ENCODE measurements at places on chromosomes 12 and 14.
A peak's percentile ranks its signal among the peaks of the same experiment; 100 is the strongest.

- DNase-seq: no peak
Observed at GRCh38 chr14:66137081-66137480, 349.1 kb upstream of the CCDC196 start.

DNA sequence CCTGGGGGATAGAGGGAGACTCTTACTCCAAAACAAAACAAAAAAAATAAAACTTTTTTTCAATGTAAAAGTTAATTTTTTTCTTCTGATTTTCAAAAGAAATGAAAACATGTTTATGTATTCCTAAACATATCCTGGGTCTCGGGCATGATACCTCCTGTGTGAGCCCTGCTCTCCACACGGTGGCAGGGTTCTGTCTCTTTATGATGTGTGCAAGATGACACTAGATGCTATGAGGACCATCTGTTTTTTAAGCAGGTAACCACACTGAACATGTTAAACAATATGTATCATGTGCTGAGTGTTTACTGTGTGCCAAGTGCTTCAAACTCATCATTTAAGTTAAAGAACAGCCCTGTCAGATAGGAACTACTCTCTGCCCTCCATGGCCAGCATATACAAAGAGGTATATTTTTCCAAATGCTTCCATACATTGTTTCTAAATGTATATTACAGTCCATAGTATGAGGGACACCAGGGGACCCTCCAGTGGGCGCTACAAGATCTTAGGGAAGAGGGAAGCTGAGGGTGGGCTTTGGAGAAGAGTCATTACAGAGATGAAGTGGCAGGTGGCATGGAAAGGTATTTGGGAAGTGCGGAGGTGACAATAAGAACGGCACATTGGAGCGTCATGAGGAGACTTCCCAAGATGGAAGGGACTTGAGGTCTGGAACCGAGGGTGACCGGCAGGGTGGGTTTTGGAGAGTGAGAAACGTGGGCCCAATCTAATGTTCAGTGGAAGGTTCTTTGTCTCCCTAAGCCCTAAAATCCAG, 28.5 kb downstream of the FOS start:
- peak; percentile 43 for DNase-seq

GRCh38 chr12:120886199-120887018, 17.7 kb downstream of the SPPL3 start:
- DNase-seq: no peak

DNA sequence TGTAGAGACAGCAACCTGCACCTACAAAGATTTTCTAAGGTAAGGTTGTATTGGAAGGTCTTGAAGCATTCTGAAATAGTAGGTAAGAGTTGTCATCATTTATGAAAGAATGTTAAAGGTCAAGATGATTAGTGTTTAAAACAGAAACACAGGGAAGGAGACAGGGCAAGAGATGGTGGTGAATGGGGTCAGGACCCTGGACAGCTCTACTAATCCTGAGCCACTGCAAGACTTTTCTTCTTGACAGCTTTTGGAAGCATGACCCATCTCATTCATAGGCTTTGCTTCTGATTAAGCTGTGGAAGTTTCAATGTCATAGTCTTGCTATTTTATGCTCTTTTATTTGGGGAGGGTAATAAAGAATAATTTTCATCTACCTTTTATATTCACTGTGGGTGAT, 75.5 kb upstream of the CAND1 start:
- DNase-seq: peak; percentile 72

DNA sequence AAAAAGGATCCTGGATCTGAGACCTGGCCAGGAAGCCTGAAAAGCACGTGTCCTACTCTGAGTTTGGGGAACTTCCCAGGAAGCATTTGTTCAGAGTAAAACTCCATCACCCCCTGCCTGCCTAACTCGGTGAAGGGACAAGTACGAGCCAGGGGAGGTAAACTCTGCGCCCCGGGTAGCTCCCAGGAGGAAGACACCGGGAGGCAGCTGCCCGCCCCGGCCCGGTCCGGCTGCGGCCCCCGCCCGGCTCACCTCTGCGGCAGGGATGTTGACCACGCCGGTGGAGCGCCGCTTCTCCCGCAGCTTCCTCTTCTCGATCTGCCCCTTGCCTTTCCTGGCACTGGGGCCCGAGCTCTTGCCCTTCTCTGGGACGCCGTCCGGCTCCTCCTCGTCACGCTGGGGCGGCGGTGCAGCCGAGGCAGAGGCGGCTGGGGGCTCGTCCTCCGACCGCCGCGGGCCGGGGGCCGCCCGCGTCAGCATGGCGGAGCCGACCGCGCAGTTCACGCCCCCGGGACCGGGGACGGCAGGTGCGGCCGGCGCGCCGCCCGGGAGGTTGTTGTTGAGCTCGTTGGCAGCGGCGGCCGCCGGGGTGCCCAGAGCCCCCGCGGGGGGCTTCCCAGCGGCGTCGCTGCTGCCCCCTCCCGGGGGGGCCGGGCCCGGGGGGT, 1.2 kb downstream of the PAWR start:
- DNase-seq: peak; percentile 75

DNA sequence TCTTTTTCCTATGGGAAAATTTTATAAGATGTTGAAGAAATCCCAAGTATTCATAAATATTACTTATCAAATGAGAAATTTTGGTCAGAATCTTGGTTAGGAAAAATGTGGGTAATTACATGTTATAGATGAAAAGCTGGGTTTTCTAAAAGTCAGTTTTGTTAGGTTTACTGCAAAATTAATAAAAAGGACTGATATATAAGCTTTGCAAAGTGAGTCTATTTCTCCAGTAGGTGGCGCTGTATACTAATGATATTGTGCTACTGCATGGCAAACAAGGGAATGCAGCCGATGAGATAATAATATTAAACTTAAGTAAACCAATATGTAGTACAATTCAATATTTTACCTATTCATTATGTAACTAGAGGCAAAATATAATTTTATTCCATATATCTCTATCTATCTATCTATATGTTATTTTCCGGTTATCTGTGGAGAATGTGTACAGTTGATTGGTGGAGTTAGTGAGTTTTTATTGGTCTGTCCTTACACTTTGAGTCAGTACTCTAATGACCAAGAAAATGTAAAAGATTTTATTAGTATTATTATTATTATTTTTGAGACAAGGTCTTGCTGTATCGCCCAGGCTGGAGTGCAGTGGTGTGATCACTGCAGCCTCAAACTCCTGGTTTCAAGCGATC, 32.9 kb downstream of the MIPOL1 start:
- no peak for DNase-seq
